ENCODE measurements at places on chromosomes 2 and 18. TPM values are rescaled to one million over a fixed set of nuclear protein-coding genes. Genes with fewer than 3 reads are reported as not detected.

The PRSS56 gene
- not detected for total RNA-seq

The HRH4 gene
- under 0.01 TPM for total RNA-seq

DNA sequence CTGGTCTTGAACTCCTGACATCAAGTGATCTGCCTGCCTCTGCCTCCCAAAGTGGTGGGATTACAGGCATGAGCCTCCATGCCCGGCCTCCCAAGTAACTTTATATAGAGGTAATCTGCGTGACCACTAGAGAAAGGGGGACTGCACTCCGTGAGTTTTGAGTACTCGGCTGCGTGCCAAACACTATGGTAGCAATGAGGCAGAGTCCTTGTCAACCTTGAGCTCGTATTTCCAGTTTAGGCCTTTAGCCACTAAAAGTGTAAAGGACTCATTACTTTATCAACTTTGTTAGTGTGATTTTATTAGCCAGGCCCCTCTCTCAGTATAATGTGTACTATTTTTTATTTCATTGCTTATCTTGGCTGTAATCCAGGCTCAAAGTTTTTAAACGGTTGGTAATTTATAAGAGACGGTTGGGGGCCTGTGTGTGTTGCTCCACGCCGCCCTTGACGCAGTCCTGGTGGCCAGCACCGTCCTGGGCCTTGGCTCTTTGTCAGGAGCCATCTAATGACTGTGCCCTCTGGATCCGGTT lies 56.2 kb downstream of the ZCCHC2 start:
- no peak for DNase-seq

DNA sequence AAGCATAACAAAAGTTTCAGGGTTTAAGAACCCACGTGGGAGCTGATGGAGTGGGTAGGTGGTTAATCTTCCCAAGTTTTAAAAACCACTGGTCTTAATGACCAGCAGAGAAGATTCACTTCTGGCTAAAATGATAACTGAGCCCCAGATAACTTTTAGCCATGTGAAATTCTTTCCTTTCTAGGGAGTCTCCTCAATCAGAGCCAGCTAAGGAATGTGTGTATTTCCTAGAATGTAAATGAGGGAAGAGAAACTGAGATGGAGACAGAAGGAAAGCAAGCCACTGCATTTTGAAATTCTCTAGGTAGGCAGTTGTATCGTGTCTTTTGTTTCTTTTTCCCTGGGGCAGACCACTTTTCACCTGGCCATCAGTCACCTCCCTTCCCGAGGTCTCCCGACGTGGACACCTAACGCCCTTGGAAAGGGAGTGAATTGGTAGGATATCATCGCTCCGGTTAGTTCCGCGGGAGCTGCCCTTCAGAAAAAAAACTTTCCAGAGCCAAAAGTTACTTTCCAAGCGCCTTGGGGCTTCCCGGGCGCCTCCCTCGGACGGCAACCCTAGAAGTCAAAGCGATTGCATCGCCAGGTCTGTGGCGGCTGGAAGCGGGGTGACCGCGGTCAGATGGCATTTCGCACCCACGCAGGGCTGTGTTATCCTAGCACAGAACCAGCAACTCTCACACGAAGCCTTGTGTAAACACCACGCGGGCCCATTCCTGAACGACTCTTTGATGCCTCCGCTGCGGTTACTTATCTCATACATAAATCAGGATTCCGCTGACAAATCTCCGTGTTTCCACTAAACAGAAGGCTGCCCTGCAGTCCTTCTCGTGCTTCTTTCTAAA lies 1.3 kb downstream of the COLEC12 start:
- DNase-seq, result peak; percentile 95

The CYS1 gene
- 7.0 TPM for total RNA-seq

GRCh38 chr2:118837621-118838020 lies 9.8 kb downstream of the EN1 start:
- DNase-seq, result no peak

DNA sequence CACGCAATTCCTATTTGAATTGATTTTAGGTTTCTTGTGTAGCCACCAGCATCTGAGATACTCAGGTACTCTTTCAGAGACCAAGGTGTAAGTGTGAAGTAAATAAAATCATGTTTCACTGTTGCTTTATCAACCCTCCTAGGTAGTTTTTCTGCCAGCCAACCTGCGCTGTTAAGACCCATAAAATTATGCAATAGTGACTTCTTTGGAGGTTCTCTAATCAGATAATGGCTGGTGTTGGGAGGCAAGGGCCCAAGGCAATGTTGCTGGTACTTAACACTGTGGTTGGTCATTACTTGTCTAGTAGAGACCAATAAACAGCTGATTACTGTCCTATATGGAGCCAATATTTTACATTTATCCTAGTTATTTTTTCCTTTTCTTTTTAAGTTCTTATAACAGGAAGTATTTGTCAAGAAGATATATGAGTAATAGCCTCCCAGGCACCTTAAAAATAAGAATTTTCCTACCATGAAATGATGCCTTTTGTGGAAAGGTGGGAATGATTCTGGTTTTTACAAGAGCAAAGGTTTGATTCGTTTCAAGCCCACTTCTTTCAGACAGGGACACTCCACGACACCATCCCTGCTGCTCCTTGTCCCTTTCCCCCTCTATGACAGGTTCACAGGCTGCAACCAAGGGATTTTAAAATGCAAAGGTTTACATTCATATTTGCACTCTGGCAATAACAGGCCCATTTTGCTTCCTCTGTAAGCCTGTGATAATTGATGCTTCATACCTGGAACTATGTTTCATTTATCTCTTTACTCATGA lies 259.3 kb downstream of the MEIS1 start:
- peak; percentile 34 for DNase-seq

- no peak for DNase-seq
Measured at GRCh38 chr2:142031656-142032055, 99.2 kb downstream of the LRP1B start.

The TXNDC2 gene
- 0.16 TPM for total RNA-seq

GRCh38 chr2:143964891-143965290 lies 555.0 kb downstream of the ZEB2 start:
- DNase-seq, result no peak

GRCh38 chr2:198054299-198054698 lies 249.9 kb downstream of the PLCL1 start:
- DNase-seq, result peak; percentile 38

- no peak for DNase-seq
Measured at GRCh38 chr18:66325251-66325650, 278.6 kb downstream of the CDH19 start.

DNA sequence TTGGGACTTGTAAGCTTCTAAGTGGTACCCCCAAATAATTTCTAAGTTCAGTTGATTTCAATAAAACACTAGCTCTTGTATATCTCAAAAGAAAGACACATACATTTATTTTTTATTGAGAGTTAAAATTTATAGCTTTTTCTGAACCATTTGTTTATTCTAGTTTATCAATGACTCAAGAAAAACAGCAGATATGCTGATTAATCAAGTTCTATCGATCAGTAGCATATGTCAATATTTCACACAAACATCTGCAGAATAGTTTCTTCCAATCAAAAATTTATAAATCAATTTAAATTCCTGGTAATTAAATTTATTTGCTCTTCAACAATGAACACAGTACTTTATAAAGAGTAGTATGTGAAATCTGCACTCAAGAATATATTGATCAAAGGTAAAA lies 5.3 kb downstream of the FIGN start:
- DNase-seq, result no peak

The YIPF4 gene
- total RNA-seq, result 27.1 TPM

- DNase-seq, result peak; percentile 84
Measured at GRCh38 chr18:45521136-45521535, 94.1 kb upstream of the SLC14A2 start.

GRCh38 chr18:52054324-52054723 lies 285.7 kb upstream of the DCC start:
- DNase-seq, result no peak

DNA sequence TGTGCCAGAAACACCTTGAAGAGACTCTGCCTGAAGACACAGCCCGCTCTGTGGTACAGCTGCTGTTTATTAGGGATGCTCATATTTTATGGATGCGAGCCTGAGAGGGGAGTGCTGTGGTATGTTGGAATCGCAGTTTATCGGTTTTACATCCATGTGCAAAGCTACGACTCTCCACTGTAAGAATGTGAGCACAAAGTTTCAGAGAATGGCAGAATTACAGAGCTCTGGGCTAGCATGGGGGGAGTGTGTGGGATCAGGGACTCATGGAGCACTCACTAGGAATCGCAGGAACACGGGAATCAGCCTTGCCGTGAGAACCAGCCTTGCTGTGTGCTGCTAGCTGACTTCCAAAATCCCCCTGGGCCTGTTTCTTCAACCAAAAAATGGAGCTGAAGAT lies 199.9 kb downstream of the RNF144A start:
- no peak for DNase-seq

- no peak for DNase-seq
Measured at GRCh38 chr18:80006724-80007123, 18.4 kb upstream of the TXNL4A start.
